ENCODE measurements at places on chromosomes 13 and 19.

DNA sequence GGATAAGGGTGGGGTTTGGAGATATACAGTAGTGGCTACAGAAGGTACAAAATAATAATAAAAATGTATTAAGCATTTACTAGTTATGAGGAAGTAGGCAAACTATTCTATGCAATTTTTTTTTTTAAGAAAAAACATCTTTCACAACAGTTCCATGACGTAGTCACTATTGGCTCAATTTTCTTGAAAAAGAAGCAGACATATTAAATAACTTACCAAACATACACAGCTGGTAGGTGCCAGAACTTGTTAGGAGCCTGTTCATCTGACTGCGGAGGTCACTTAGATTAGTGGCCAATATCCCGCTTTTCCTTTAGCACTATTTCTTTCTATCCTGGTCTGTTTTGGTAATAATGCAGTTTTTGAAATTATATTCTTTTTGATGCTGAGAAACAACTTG lies 593.5 kb downstream of the KCTD12 start:
- no peak for DNase-seq

GRCh38 chr19:23916991-23917390 lies 2.3 kb downstream of the ZNF726 start:
- DNase-seq, result no peak

DNA sequence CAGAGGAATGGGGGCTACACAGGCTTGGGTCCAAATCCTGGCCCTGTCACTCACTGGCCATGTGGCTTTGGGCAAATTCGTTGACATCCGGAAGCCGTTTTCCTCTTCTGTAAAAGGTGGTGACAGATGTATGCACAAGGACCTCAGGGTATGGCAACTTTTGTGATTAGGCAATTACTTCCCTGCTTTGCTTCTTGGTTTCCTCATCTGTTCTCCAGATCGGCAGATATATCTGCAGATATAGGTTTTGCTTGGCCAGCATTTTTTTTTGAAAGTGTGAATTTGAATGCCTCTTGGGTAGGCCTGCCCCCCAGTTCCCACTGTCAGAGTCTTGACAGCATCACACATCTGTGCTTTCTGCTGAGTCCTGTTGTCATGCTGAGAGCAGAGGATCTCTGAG lies 17.7 kb downstream of the TMEM272 start:
- DNase-seq, result no peak

GRCh38 chr19:3234800-3235199 lies 10.3 kb downstream of the CELF5 start:
- no peak for DNase-seq

DNA sequence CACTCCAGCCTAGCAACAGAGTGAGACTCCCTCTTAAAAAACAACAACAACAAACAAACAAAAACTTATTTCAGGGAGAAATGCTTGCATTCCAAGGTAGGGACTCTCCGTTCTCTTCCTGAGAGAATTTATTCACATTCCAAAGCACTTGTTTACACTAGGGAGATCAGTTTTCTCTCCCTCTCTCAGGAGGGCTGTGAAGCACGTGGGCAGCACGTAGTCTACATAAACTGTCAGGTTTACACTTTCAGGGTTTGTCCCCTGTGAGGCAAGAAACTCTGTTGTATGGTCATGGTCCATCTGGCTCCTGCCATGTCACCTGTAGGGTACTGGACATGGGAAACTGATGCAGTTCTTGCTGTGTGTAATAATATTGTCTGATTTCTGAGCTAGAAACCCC lies 31.6 kb downstream of the WDR87 start:
- DNase-seq, result no peak

DNA sequence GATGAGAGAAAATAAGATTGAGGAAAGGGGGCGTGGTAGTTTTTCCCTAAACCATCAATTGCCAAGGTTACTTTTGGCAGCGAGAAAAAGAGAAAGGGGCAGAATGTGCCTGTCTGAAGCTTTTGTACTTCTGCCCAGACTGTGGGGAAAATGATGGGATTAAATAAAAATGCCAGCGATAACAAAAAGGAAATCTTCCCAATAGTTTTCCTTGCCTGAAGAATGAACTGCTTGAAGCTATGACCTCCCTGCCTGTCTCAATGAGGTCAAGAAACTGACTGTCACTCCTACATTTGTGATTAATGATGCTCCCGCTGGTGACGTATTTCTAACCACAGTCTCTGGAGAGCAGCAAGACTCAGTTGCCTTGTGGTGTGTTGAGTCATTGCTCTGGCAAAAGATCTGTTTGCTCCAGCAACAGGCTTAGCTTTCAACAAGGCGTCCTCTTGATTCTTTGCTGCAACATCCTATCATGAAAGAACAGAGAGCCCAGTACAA lies 1051.5 kb downstream of the DIAPH3 start:
- DNase-seq, result no peak

DNA sequence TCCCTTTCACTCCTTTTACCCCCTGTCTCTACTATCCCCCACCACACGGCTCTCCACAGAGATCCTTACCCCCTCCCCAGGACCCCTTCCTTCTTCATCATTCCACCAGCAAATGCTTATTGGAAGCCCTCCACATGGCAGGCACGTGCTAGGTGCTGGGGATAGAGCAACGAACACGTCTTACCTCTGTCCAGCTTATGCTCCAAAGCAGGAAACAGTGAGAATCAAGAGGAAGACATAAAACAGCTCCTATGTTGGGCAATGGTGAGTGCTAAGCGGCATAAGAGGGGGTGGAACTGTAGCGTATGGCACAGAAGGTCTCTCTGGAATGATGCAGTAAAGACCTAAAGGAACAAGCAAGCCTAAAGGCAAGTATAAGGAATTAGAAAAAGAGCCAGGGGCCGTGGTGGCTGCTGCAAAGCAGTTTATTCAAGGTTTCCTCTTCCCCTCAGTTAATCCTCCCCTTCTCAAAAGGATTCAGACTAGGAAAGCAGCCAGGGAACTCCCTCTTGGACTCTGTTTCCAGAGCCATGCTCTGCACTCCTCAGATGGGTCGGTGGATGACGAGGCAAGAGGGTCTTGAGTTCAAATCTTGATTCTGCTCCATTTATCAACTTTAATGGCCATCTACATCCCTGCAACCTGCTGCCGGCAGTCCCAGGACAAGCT lies 289.4 kb downstream of the FOXO1 start:
- no peak for DNase-seq

DNA sequence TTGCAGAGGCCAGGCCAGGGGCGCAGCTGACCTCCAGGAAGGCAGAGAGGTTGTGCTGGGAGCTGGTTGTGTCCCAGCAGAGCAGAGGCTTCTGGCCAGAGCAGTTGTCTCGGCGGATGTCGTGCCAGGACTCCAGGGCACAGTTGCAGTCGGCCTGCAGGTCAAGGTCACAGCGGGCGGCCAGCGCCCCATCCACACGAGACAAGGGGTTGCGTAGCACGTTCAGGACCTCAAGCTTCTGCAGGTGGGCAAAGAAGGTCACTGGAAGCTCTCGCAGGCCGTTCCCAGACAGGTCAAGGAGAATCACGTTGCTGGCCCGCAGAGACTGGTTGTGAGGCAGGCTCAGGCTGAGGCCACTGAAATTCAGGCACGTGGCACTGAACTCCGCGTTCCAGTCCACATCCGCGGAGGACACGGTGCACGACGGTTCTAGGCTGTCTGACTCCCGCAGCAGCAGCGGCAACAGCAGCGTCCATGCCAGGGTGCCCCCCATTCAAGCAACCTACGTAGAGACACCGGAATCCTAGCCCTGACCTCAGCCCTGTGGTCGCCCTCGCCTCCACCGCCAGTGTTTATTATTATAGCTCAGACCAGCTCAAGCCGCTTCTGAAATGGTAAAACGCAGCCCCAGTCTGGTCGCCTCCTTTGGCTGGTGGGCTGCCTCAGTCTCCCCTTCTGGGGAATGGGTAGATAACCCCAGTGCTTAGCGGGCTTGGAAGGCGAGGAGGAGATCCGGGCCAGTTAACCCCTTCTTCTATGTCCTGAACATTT lies 766 bp downstream of the LRRC25 start:
- no peak for DNase-seq

DNA sequence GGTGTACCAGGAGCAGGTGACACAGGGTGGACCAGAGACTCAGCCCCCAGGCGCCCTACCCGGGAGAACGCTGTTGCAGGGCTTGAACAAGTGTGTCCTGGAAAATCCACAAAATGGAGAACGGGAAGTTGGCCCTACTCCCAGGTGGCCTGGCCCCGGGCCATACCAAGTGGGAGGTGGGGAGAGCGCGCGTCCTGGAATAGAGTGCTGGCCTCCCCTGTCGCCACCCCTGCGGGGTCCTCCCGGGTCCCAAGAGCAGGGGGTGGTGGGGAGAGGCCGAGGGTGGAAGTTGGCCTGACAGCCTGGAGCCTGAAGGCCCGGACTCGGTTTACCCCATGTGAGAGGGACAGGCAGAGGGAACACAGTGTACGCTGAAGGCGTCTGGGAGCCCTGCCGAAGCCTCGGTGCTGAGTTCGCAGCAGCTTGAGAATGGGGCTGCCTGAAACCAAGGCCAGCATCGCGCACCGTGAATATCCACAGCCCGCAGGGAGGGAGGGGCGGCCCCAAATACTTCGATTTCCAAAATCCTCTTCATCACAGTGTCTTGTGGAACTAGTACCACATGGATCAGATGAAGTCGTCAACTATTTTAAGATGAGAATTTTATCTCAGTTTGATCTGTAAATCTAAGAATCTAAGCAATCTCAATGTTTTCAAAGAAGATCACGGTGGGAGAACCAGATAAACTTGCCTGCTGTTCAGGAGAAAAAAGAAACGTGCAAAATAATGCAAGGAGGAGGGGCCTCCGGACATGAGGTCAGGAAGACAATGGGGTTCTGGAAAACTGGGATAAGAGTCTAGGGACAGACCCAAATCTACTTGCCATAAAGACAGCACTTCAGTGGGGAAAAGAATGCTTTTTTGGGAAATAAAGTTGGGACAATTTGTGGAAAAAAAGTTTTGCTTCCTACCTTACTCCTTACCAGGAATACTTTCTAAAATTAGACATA lies 10.4 kb upstream of the KLF16 start:
- no peak for DNase-seq

GRCh38 chr13:24106429-24106828 lies 54.1 kb upstream of the SPATA13 start:
- DNase-seq, result no peak

- DNase-seq, result no peak
Observed at GRCh38 chr19:39890755-39891551, 43.5 kb downstream of the FCGBP start.

- DNase-seq, result no peak
Observed at GRCh38 chr13:80312967-80313366, 28.0 kb downstream of the SPRY2 start.

DNA sequence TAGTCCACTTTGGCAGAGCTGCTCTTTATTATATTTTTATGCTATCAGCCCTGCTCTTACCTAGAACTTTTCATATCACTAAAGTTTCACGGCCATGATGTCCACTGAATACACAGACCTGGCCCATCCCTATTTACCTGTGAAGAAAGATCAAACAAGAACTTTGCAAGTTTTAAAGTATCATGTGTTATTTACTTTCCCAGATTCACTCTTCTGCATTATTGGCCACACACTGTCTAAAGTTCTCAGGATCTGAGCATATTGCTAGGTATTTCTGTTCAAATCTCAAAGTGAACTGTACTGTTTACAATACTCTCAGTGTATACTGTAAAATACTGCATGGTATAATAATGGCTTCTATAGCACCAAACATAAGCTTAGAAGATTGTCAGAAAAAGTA lies 405.2 kb downstream of the KLF12 start:
- DNase-seq, result no peak

DNA sequence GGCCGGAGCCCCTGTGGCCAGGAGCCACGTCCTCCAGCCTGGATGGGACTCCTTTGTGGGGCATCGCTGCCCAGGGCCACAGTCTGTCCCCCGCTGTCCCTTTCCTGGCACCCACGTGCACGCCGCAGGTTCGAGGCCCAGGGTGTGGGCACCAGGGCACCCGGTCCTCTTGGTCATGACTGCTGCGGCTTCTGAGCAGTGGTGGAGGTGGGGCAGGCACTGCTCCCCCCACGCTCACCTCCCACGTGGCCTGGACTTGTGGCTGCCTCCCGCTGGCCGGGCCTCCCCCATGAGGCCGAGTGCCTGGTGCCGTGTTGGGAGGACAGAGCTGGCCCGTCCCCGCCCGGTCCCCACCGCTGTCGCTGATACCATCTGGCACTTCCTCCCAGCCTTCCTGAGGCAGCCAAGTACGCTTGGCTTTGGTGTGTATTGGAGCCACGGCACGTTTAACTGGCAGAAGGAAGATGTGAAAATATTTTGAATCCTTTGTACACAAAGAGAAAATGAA lies 12.8 kb downstream of the SPPL2B start:
- DNase-seq, result no peak

- DNase-seq, result no peak
Observed at GRCh38 chr19:30304540-30304939, 67.6 kb upstream of the ZNF536 start.

DNA sequence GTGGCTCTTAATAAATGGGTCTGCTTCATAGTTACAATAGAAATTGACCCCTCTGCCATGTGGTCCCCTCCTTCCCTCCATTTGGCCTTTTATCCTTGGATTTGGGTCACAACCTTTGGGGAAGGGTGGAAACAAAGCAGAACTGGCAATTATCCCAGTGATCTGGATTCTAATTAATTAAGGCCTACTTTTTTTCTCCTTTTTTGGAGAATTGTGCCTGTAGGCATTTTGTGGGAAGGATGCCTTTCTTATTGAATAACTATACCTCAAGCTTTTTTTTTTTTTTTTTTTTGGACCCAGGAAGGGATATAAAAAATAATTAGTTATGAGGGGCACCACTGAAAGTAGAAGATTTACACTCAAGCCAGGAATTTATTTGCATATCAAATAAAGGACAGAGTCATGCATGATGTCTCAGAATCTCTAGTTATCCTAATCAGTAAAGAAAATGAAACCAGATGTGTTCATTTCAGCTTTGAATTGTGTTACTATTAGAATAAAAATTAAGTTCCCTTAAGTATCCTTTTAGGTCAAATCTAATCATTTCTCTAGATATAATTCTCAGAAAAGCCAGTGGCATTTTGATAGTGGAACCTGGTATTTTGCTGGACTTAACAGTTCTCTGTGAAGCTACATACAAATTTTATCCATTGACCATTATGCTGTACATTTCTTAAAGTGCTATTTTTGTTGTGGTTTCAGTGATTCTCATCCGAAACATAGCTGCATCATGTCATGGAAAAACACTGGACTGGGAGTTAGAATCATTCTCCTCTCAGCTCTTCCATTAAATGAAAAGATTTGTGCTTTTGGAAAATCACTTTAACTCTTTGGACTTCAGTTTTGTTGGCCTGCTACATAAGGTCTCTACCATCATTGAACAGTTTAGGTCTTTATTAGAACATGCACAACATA lies 129.3 kb downstream of the KCNRG start:
- DNase-seq, result no peak

Data from T1000 (cell line).